ENCODE measurements at places on chromosomes 1 and 21.

GRCh38 chr21:45631540-45631939 lies 12.0 kb upstream of the PCBP3 start:
- no peak for DNase-seq

DNA sequence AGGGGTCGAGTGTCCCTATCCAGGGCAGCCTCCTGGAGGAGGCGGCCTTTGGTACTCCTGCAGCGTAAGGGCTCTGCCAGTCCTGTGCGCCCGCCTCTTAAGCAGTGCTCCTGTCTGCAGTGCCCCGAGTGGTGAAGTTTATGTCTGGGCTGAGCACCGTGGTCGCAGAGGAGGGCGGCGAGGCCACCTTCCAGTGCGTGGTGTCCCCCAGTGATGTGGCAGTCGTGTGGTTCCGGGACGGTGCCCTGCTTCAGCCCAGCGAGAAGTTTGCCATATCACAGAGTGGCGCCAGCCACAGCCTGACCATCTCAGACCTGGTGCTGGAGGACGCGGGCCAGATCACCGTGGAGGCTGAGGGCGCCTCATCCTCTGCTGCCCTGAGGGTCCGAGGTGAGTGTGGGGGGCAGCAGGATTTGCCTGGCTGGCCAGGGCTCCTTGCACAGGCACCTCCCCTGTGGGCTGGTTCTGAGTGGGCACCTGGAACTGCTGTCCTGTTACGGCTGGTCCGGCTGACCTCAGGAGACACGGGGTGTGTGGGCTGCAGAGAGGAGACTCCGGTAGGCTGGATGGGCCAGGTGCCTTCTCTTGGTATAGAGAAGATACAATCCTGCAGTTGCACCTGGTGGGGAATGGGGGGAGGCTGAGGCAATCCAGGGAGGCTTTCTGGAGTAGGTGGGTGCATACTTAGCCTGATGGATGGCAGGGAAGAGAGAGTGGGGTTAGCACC lies 66.8 kb downstream of the OBSCN start:
- DNase-seq = no peak

DNA sequence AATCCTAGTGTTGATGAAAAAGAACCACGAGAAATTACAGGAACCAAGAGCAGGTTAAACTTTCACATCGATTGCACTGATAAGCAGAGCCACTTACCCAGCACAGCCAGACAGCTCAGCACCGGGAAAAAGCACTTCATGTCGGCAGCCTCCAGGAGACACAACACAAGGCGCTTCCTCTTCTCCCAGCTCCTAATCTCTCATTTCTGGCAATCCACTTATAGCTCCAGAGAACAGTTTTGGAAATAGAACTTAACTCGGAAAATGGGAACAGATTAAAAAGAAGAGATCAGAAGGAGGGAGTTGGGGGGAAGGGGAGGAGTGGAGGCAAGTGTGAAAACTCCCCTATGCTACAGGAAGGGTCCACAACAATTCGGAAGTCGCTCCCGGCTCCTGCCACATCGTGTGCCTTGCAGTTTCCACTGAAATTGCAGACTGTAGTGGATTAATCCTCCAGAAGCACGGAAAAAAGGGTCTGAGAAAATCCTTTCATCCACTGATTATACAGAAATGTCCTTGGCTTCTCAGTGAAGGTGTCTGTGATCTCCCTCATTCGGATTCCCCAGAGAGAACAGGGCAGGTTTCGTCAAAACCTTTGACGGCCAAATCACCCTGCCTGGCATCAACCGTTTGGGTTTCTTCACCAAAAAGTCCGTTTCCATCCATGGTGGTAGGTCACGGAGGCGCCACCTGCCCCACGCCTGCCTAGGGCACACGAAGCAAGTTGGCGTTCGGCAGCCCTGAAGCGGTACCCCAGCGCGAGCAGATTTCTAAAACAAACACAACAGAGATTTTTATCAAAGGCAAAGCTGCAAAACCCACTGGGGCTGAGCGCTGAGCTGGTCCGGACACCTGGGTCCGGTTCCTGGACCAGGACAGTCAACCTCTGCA lies 1.1 kb downstream of the IGSF3 start:
- no peak for DNase-seq

DNA sequence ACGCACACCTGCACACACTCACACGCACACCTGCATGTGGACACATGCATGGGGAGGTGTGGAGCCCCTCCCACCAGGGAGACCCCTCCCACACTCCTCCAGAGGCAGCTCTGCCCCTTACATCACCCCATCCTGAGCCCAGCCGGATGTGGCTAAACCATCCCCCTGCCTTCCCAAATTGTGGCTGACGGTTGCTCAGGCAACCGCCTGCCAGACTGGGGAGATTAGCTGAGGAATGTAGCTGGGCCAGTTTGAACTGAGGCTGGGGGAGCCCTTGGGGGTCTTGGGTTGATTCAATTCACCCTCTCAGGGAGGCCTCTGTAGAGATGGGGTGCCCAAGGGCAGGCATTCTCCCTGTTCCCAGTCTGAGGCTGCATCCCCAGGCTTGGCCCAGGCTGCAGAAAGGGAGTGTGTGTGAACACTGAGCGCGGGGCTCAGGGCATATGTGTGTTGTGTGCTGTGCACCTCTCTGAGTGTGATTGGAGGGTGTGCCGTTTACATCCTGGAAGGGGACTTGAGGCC lies 12.9 kb downstream of the PTPRU start:
- DNase-seq = no peak

- no peak for DNase-seq
Observed at GRCh38 chr1:6185151-6185550, 5.0 kb upstream of the CHD5 start.
